DMS 273 treated with DMSO at 0.1 percent for 48 hours (cell line): ENCODE measurements at places on chromosomes 4 and X.
A peak's percentile ranks its signal among the peaks of the same experiment; 100 is the strongest.

DNA sequence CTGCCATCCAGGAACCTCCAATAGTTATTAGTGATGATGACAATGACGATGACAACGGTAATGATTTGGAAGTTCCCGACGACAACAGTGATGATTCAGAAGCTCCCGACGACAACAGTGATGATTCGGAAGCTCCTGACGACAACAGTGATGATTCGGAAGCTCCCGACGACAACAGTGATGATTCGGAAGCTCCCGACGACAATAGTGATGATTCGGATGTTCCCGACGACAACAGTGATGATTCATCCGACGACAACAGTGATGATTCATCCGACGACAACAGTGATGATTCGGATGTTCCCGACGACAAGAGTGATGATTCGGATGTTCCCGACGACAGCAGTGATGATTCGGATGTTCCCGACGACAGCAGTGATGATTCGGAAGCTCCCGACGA lies 14.7 kb downstream of the CXCR3 start:
- DNase-seq, result no peak

- no peak for DNase-seq
Measured at GRCh38 chr4:111268769-111269414, 646.0 kb upstream of the PITX2 start.

DNA sequence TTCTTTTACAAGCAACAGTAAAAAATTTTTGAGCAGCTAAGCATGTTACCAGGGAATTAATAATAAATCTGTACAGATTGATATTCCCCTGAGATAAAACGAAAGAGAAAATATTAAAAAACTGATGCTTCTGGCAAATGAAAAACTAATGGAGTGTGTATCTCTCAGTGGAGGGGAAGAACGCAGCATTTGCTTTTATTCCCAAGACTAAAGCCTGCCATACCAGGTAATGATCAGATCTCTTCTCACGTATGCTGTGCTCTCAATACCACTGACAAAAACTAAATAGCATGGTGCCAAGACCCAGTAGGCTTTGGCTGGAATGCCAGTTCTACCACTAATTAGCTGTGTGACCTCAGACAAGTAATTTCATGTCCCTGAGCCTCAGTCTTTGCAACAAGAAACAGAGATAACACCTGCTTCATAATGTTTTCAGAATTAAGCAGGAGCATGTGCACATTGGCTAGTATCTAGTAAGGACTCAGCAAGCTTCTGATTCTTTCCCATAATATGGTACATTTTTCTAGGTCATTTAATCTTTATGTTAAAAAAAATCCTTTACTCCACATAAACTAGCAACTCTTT lies 179.6 kb downstream of the CENPC start:
- peak; percentile 40 for DNase-seq

GRCh38 chr4:132540268-132540667 lies 608.8 kb upstream of the PCDH10 start:
- DNase-seq, result no peak

DNA sequence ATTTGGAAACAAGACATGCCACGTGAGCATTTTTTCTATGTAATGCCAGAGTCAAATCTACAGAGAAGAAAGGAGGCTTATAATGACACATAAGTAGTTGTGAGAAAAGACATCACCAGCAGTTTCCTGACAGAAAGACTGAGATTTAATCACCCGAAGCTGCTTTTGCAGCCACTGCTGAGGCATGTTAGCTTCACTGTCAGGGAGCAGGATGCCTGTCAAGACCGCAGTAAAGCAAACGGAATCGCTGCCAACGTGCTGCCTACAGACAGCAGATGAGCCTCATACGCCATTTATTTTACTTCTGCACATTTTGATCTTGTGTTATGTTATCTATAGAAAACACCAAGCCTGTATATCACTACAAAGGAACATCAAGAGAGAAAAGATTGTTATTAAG lies 68.7 kb upstream of the NDST3 start:
- no peak for DNase-seq

DNA sequence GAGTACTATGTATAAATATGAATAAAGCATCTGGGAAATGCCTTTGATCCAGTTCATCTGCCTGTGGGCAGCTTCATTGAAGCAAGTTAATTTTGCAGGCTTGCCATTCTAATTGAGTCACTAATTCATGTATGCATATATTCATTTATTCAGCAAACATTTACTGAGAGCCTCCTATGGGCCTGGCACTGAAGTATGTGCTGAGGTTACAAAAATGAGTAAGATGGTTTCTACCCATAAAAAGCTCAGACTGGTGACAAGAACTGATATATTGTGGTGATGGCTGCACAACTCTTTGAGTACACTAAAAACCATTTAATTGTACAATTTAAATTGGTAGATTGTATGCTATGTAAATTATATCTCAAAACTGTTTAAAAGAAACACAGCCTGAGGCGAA lies 1.1 kb upstream of the MRPL1 start:
- DNase-seq, result no peak

GRCh38 chrX:71993371-71993770 lies 82.7 kb downstream of the NHSL2 start:
- DNase-seq, result no peak

DNA sequence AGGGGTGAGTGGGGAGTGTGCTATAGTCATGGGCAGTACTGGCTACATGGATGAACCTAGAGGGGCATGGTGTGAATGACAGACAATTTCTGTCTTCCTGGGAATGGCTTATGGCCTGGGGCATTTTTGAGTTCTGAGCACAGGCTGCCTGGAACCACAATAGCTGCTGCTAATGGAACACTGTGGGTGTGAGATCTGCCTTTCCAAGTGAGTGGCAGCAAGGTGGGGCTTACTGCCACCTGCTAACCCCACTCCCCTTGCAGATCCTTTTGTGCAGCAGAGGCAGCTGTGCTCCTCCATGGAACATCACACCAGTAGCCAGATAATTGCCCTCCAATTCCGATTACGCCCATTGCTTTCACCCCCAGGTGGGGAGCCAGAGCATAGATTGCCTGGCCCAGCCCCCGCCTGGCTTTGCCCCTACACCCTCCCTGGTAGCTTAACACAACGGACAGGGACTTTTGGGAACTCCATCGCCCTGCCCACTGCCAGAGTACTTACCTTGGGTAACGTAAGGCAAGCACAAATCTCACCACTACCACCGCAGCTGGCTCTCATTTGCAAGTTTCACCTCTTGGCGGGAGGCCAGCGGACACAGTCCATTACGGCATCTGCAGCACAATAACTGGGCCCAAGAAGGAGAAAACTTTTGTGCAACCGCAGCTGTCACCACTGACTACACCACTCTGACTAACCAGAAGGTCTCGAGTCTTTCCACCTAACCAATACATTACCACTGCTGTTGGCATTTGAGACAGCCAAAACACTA lies 421.2 kb upstream of the NWD2 start:
- peak; percentile 60 for DNase-seq

DNA sequence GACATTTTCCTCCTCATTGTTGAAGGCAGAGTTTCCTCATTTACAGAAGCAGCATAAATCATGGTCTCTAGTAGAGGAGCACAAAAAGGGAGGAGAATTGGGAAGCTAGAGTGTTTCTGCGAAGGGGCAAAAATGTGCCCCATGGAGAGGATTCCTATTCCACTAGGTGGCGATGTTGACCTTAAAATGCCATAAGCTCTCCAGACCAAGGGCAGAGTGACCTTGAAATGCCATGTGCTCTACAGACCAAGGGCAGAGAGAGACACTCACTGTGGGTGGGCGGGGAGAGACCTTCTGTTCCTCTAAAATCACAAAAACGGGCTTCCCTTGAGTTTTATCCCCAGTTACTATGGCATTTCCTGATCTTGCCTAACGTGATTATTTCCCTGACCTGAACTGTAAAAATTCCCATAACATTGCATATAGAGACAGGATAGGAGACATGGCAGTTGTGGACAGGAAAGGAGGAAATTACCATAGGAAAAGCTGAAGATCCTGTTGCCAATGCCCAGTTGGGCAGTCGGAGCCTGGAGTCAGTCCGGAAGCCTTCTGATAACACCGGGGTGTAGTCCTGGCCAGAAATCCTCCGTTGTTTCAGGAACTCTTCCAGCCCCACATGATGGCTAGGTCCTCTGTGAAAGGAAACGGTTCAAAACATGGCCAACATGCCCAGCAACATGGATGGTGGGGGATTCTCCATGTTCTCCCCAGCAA lies 567.7 kb downstream of the MAGEB5 start:
- no peak for DNase-seq

GRCh38 chrX:110871839-110872238 lies 76.2 kb upstream of the CHRDL1 start:
- DNase-seq, result no peak

DNA sequence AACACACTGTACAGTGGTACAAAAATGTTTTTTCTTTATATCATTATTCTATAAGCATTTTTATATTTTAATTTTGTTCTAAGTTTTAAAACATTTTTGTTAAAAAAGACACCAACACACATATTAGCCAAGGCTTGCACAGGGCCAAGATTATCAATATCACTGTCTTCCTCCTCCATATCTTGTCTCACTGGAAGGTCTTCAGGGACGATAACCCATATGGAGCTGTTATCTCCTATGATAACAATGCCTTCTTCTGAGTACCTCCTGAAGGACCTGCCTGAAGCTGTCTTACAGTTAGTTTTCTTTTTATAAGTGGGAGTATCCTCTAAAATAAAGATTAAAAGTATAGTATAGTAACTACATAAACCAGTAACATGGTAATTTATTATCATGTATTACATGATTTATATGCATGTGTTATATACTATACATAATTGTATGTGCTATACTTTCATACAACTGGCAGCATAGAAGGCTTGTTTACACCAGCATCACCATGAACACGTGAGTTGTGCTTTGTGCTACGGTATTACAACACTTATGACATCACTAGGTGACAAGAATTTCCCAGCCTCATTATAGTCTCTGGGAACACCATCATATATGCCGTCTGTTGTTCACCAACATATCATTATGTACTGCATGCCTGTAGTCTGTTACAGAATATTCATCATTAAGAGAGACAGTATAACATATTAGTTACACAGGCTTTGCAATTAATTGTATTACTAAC lies 90.7 kb downstream of the WDFY3 start:
- DNase-seq, result no peak

GRCh38 chr4:7068279-7068842 lies 497 bp upstream of the GRPEL1 start:
- DNase-seq, result no peak

DNA sequence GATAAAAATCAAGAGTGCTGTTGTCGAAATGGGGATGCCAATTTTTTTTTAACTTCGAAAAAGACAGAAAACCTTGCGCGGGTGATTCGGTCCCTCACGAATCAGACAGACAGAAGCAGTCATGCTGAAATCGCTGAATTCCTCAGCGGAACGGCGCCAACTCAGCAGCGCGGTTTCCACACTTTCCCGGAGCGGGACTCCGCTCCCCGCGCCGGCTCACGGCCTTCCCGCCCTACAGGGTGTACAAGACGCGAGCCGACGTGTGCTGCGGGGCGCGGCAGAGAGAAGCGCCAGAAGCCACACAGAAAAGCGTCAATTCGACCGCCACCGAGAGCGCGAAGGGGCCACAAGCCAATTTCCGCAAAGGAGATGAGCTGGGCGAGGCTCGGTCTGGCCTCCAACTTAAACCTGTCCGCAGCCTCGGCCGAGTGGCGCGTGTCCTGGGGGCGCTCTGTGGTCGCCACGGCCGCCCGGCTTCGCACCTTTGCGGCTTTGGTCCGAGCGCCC lies 1.3 kb downstream of the NEXMIF start:
- peak; percentile 57 for DNase-seq

DNA sequence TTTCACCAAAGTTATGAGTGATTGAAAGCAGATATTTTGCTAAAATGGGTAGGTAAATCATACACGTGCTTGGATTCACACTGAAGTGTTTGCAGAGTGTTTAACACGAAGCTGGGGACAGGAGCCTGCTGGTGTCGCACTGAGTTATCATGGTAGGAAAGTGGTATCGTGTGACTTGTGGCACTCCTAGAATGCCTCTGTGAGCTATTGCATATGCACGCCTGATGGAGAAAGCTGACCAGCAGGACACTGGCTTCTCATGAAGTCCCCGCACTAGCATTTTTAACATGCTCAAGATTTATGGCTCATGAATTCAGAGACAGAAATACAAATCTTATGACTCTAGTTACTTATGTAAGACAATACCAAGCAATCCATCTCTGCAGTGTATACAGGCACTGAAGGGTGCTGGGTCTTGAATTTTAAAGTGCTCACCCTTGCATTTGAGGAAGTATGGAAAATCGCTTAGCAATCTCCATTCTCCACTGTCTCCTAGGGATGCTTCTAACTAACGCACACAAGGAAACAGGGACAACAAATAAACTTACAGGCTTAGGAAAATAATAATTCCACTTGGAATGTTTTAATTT lies 19.8 kb downstream of the VCX3B start:
- DNase-seq, result no peak

GRCh38 chrX:120736989-120737388 lies 107.1 kb upstream of the C1GALT1C1 start:
- DNase-seq, result no peak

DNA sequence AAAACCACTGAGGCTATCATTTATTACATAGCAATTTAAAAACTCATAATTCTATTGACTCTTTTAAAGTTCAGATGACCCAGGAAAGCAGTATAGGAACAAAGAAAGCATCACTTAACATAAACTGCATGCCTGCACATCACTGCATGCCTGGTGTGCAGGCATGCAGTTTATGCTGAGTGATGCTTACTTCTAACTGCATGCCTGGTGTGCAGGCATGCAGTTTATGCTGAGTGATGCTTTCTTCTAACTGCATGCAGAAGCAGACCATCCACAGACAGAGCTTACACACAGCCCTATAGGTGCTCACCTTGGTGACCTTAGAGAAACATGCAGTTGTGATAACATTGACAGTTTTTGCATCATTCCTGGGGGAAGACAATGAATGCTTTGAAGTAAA lies 17.0 kb downstream of the SDAD1 start:
- no peak for DNase-seq

- no peak for DNase-seq
Measured at GRCh38 chr4:141246683-141247429, 26.2 kb downstream of the ZNF330 start.

GRCh38 chrX:16524316-16524715 lies 125.6 kb upstream of the S100G start:
- no peak for DNase-seq

GRCh38 chr4:36394352-36394903 lies 113.0 kb downstream of the DTHD1 start:
- DNase-seq, result no peak

DNA sequence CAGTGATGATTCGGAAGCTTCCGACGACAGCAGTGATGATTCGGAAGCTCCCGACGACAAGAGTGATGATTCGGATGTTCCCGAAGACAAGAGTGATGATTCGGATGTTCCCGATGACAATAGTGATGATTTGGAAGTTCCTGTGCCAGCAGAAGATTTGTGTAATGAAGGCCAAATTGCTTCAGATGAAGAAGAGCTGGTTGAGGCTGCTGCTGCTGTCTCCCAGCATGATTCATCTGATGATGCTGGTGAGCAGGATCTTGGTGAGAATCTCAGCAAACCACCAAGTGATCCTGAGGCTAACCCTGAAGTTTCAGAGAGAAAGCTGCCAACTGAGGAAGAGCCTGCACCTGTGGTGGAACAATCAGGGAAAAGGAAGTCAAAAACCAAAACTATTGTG lies 14.2 kb downstream of the CXCR3 start:
- DNase-seq, result no peak

- DNase-seq, result no peak
Measured at GRCh38 chrX:105822138-105823091, at the start of gene NRK. NRK (plus strand) TSS chrX:105822539; CDS start chrX:105822846, 307 bp downstream.

- DNase-seq, result no peak
Measured at GRCh38 chr4:153349206-153349805, 4.8 kb downstream of the MND1 start.
